ENCODE measurements at places on chromosomes 3 and 15.

GRCh38 chr15:51049081-51049480 is 45.6 kb downstream of the TNFAIP8L3 start:
- DNase-seq, result no peak

- peak; percentile 24 for DNase-seq
These were observed 135.1 kb upstream of the RASGRP1 start for GRCh38 chr15:38699633-38700230.

DNA sequence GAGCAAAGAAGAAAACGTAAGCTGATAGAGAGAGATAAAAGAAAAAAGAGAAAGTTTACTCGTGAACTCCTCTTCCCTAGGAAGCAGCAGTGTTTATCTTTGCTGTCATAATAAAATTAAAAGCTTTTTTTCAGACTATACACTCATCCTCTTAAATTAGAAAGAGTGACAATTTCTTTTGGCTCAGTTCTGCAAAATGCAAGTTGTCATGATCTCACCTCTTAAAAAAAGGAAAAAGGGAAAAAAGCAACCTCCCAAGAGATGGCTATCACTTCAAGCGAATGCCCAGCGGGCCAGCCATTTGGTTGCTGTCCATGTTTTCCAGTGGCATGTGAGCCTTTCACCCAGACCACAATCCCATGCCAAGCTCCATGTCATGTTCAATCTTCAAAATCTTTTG is 7.0 kb upstream of the THBS1 start:
- no peak for DNase-seq

DNA sequence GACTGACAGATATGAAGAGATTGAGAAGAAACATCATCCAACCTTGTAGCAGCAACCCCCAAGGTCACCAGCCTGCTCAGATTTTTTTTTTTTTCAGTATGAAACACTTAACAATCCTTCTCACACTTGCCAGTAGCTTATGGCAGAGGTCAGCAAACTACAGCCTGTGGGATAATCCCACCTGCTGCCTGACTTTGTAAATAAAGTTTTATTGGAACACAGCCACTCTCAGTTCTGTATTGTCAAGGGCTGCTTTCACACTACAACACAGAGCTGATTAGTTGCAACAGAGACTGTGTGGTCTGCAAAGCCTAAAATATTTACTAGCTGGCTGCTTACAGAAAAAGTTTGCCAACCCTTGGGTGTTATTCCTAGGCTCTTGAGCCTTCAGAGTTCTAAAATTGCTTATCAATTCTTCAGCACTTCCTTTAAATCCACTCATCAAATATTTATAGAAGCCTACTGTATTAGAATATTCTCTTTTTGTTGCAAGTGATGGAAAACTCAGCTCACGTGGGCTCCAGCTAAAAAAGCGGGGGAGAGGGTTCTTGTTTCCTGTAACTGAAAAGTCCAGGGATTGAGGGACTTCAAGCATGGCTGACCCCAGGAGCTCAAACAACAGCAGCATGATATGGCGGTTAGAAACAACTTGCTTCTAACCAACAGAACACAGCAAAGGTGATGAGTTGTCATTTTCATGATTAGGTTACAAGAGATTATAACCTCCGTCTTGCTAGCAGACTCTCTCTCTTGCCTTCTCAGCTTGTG is 246.1 kb downstream of the SHQ1 start:
- no peak for DNase-seq

GRCh38 chr15:35206060-35206675 is 121.1 kb upstream of the NANOGP8 start:
- DNase-seq, result no peak

- DNase-seq, result no peak
These were observed 18.7 kb downstream of the ACVR2B start for GRCh38 chr3:38472342-38472741.

- DNase-seq, result no peak
These were observed 187.0 kb downstream of the UBE3A start for GRCh38 chr15:25251700-25252390.

GRCh38 chr15:39180030-39180429 is 400.8 kb upstream of the THBS1 start:
- no peak for DNase-seq

DNA sequence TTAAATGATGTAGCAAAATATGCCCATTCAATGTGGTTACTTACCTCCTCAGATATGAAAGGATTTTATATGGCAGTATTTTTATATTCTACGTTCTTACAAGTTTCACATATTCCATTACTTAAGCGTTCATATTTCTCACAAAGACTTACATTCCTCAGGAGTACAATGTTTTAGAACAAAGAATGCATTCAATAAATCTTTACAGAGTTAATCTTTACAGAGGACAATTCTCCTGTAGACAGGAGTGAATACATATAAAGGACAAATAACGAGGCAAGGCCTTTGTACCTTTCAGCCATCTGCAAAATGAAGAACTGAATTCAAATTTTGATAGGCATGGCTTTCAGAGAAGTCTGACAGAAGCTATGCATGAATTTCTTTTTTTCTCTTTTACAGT is 1.9 kb downstream of the ZNF80 start:
- no peak for DNase-seq

GRCh38 chr3:64900156-64900555 is 212.4 kb upstream of the ADAMTS9 start:
- no peak for DNase-seq

- no peak for DNase-seq
These were observed 270.6 kb upstream of the DPPA4 start for GRCh38 chr3:109607897-109608296.

GRCh38 chr3:131028844-131029243 is 2.2 kb downstream of the NEK11 start:
- DNase-seq, result no peak

GRCh38 chr3:159536876-159537275 is 451.8 kb upstream of the IL12A start:
- no peak for DNase-seq

DNA sequence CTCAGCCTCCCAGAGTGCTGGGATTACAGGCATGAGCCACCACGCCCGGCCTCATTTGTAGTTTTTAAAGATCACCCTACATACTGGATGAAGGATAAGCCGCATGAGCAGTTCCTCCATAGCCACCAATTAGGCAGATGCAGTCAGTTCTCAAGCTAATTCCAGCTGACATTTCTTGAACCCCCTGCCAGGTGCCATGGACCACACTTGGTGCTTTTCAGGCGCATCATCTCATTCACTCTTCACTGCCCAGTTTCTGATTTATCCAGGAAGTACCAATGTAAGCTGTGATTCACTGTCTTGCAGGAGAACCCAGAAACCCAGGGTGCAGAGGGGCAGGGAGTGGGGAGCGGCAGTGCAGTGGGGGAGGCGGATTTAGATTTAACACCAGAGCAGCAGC is 56.5 kb upstream of the RASA2 start:
- no peak for DNase-seq

- no peak for DNase-seq
These were observed 35.7 kb upstream of the GRAMD1C start for GRCh38 chr3:113802795-113803455.

GRCh38 chr15:73700041-73700842 is 16.1 kb downstream of the CD276 start:
- peak; percentile 40 for DNase-seq

DNA sequence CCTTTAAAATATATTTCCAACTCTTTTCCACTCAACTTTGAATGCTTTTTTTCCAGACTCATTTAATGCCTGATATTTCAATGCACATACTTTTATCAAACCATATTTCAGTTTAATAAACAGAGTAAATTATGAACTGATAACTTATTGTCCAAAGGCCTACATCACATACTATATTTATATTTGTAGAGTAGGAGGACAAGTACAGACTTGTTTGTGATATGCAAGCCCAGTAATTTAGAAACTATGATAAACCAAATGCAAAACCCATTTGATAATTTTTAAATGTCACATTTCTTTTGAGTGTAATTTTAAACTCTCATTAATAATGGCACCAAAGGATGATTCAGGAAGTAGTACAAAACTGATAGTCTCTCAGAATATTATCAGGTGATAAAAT is 3.3 kb downstream of the RFX7 start:
- DNase-seq, result no peak

GRCh38 chr3:59374818-59375211 is 325.0 kb upstream of the CFAP20DC start:
- no peak for DNase-seq

- DNase-seq, result no peak
These were observed 19.1 kb downstream of the RNF13 start for GRCh38 chr3:149832086-149832485.

DNA sequence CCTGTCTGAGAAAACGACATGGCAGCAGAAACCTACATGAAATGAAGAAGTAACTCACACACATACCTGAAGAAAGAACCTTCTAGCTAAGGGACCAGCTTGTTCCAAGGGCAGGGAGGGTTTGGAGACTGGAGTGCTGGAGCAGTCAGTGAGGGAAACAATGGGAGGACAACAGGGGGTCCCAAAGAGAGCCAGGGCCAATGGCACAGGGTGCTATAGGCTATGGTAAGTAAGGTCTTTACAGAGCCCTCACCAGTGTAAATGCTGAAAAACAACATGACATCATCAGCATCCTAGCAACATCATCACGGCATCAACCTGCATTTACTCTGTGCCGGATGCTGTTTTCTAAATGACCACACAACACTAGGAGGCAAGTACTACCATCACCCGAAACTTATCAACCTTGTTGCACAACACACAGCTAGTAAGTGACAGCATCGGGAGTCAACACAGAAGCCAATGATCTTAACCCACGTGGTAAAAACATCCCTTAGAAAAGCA is 449.5 kb upstream of the WNT5A start:
- no peak for DNase-seq

GRCh38 chr15:66008940-66009562 is 139.8 kb downstream of the RAB11A start:
- DNase-seq, result no peak

DNA sequence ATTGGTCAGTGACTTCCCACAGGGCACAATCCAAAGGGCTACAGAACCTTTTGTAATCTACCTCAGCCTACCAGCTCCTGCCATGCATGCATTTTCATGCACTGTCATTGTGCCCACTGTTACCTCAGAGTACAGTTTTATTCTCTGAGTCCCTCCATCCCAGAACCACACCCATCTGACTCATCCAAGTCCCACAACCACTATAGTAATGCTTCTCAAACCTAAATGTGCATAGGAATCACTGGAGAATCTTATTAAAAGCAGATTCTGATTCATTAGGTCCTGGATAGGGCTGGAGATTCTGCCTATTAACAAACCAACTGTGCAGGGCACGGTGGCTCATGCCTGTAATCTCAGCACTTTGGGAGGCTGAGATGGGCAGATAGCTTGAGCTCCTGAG is 3.7 kb upstream of the B3GALNT1 start:
- no peak for DNase-seq

- DNase-seq, result no peak
These were observed 837 bp downstream of the LRRN1 start for GRCh38 chr3:3800080-3800455.

GRCh38 chr3:98573181-98573728 is 20.2 kb downstream of the CPOX start:
- no peak for DNase-seq

DNA sequence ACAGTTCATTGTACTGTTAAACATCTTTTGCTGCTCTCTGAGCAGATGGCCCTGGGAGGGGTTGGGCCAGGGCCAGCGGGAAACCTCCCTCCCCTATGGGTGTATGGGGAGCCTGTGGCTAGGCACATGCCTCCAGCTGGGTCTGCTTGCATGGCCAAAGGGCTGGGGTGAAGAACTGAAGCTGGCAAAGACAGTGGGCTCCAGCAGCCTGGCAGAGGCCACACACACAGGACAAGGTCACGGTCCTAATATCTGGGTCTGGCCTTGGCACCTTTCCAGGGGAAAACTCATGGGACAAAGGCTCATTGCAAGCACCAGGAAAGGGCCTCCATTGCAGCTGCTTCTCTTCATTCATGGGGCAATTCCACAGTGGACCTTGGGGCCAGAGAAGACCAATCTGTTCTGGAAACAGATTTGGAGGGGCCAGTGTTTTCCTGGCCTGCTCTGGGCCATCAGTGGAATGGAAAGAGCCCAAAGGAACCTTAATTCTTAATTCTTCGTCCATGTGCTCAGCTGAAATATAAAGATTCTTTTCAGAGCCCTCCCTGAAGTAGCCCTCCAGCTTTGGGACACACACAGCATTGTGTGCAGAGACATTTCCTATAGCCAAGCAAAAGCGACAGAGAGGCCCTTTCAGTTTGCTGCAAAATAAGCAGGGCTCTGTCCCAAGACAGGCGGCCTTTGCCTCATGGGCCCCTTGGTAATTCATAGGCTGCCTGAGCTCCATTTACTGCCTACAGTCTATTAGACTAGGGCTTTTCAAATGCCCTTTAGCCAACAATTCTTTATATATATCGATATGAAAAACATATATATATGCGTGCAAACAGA is 11.3 kb upstream of the LIMD1 start:
- no peak for DNase-seq

DNA sequence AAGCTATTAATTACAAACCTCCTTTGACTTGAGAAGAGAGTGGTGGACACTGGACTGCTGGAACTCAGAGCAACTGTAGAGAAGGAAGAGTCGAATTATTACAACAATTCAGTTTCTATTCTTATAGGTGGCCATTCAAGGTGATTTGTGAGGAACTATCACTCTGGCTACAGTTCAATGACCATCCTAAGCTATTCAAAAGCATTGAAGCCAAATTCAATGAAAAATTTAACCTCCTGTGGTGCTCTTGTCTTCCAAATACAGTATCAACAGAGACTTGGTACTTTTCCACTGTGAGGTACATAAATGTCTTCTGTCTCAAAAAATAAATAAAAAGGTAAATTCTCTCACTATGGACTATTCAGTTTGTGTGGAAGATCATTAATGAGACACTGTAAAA is 513.3 kb upstream of the SEMA6D start:
- no peak for DNase-seq

GRCh38 chr3:197793247-197793646 is 2.2 kb downstream of the LRCH3 start:
- DNase-seq, result no peak

DNA sequence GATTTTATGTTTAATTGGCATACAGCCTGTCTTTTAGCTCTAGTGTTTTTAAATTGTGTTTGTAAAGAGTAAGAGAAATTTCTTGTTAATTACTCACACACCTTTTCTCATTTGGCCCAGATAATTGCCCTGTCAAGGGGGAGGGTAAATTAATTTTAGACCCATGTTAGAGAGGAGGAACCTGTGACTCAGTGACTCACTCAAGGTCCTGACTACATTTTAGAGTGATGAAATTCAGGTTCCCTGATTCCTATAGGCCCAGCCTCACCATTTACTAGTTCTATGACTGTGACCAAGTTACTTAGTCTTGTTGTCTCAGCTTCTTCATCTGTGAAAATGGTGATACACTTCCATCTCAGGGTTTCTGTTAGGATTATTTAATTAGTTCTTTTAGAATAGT is 125.2 kb upstream of the DPH6 start:
- no peak for DNase-seq

- DNase-seq, result no peak
These were observed 127.8 kb downstream of the RBMS3 start for GRCh38 chr3:29408676-29409075.

Data from stimulated activated CD4-positive, alpha-beta T cell treated with anti-CD3 and anti-CD28 coated beads, Interleukin-15, amount 100 ng/mL, for 1 hour (primary cell).